Germinal center (tissue), 1 donor: ENCODE measurements at places on chromosomes 4 and X.

DNA sequence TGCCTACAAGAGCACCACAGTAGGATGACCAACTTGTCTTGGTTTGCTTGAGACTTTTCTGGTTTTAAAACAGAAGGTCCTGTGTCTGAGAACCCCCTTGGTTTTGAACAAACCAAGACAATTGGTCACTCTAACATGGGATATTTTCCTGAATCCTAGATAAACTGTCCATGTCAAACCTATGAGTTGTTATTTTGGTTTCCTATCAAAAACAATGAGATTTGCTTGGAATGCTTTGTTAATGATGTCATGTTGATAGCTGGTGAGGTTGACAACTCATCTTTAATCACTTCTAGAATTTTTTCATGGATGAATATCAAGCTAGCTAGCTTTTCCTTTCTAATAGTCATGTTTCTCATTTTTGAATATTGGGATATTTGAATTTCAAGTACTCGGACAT lies 518.3 kb upstream of the ARX start:
- DNase-seq = no peak

GRCh38 chr4:129144755-129145206 lies 48.8 kb downstream of the C4orf33 start:
- DNase-seq = no peak

DNA sequence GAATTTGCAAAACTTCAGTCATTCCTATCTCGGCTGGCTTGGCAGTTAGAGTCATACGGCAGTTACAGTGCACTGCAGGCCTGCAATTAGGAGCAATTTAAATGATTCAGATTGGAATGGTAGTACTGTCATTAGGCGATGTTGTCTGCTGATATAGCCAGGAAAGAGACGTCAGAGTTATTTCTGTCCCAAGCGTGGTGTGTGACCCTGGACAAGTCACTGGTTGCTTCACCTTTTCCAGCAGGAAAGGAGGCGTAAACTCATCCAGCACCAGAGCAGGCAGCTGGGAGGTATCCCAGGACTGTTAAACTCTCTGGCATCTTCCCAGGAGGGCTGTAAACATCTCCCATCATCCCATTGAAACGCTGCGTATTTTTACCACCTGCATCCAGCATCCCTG lies 836 bp upstream of the LNX1 start:
- DNase-seq = no peak

DNA sequence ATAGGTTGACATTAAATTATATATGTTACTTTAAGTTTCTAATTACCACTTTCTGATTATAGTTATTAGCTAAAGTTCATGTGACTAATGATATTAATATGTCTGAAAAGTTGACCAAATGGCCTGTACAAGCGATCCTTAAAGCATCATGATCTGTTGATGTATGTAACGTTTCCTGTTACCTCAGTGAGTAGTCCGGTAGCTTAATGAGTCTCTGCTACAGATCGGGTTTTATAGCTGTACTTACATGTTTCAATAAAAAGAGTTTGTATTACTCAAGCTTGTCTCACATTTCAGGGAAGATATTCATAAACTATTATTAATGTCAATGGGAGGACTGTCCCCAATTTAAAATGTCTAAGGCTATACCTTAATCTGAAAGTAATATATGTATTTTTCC lies 246.3 kb downstream of the PPP3CA start:
- no peak for DNase-seq

GRCh38 chr4:121693450-121693849 lies 3.3 kb downstream of the ANXA5 start:
- no peak for DNase-seq

DNA sequence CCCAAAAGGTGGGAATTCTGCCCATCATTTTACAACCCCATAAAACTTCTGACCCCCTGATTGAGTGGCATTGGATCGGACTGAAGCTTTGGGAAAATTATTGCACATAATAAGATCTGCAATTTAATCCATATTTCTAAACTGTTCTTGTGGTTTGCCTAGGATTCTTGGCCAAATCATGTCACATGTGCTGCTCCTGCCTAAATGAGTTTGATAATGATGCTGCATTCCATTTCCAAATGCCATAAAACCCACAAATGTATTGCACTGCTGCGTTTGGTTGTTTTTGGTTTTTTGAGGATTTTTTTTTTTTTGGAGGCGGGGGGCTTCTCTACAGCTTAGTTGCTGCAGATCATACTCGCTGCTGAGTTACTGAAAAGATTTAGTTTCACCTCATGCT lies 153.6 kb downstream of the QDPR start:
- DNase-seq = no peak

GRCh38 chr4:23036503-23036902 lies 343.8 kb downstream of the GBA3 start:
- DNase-seq = no peak
